EL (cell line): ENCODE measurements at places on chromosomes 4 and X.
A peak's percentile ranks its signal among the peaks of the same experiment; 100 is the strongest.

GRCh38 chr4:83516042-83516772 is 19.7 kb upstream of the GPAT3 start:
- DNase-seq = peak; percentile 76

- peak; percentile 61 for DNase-seq
These were observed 16.9 kb upstream of the LRBA start for GRCh38 chr4:151031831-151032605.

DNA sequence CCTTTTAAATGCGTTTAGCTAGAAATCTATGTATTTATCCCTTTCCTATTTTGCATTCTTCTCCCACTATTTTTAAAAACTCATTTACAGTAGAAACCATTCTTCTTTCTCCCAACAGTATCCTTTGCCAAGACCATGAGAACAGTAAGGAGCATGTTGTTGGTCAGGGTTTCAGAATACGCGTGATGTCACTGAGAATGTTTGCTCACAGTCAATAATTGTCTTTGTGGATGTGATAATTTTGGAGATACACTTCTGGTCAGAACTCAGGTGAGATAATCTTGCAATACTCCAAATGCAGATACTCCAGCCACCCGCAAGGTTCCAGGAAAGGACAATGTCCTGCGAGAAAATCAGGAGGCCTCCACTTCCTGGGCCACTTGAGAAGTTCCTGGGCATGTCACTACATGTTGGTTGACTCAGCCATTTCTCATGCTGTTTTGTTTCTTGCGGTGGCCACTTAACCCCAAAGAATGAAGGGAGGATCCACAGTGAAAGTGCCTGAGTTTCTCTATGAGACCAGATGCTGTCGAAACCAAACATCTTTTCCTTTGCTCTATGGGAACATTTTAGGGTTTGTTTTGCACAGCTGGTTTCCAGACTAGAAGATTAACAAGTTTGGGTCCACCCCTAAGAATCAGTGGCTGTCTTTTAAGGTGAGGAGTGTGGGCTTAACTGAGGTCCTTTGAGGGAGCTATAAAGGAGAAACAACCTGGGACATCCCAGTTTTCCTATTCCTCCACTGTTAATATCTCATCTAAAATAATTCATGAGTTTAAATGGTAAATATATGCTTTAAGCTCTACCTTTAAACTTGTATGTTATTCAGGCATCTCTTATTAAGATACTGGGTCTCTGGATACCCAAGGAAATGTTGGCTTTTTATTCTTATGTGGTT is 116.0 kb downstream of the SOWAHB start:
- peak; percentile 97 for DNase-seq

- DNase-seq = no peak
These were observed 201.6 kb downstream of the DCTD start for GRCh38 chr4:182715548-182715947.

DNA sequence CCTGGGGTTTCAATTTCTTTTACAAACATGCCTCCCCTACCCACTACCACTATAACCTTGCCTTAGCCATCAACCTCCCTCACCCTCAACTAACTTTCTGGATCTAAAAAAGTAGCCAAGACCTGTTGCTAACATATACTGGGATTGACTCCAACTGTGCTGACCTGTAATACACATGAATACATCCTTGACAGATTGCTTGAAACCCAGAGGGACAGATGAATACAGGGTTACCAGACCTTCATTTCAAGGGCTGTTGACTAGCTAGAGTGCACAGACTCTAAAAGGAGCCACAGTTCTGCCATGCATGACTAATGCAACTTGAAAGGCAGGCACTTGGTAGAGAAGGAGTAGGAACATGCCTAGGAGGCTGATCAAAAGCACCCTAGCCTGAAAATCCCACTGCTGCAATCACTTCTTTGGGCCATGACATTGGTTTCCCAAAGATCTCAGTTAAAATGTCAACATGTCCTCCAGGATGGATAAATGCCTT is 121.0 kb downstream of the PCDH19 start:
- DNase-seq = no peak

DNA sequence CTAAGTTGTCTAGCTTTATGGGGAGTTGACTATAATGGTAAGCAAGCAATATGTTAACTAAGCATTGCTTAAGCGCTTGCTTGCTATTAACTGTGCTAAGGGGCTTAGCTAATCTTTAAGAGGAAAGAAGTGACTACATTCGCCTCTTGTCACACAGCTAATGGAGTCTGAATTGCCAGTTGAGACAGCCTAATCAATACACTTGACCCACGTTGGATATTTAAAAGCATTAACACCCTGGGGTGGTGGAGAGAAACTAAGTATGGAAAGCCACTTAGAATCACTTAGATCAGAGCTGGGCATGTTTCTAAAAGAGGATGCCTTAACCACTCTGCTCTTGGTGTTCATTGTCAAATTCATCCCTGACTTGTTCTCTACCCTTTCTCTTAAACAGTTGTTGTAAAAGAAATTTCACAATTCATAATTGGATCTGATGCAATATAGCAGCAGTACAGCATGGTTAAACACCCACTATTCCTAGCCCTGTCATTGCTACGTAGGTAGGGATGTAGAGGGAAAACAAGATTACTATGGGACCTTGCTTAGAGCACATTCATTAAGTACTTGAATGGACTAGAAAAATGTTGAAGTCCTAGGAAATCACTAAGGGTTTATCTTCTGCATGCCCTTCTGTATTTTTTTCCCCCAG is 3.5 kb downstream of the ZAR1 start:
- no peak for DNase-seq

- peak; percentile 86 for DNase-seq
These were observed 46.5 kb upstream of the RAB9B start for GRCh38 chrX:103878466-103879122.

DNA sequence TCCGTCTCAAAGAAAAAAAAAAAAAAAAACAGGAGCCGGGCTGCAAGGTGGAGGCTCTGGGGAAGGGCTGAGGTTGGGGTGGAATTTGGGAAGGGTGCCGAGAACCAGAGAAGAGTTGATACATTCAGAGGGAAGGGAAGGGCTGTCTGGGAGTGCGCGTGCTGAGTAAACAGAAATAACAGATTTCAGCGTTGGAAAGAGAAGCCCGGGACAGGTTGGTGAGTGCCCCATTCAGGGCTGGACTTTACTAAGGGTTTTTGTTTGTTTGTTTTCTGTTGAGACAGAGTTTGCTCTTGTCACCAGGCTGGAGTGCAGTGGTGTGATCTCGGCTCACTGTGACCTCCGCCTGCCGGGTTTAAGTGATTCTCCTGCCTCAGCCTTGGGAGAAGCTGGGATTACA is 1.7 kb upstream of the IL3RA start:
- no peak for DNase-seq

DNA sequence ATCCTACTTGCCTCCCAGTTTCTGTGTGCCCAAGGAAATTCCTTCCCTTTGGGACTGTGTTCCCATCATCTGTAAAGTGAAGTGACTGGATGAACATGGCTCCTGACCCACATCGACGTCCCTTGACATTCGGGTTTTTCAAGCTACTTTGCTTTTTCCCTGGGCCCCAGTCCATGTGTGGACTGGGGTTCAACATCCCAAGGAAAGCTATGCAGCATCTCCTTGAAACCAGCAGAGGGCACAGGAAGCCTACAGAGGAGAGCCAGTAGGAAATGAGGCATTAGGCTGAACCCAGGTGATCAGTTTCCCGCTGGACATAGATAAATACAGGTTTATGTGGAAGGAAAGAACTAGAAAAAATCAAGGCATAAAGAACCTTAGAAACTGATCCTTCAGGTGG is 145.1 kb upstream of the ARHGEF9 start:
- peak; percentile 47 for DNase-seq

DNA sequence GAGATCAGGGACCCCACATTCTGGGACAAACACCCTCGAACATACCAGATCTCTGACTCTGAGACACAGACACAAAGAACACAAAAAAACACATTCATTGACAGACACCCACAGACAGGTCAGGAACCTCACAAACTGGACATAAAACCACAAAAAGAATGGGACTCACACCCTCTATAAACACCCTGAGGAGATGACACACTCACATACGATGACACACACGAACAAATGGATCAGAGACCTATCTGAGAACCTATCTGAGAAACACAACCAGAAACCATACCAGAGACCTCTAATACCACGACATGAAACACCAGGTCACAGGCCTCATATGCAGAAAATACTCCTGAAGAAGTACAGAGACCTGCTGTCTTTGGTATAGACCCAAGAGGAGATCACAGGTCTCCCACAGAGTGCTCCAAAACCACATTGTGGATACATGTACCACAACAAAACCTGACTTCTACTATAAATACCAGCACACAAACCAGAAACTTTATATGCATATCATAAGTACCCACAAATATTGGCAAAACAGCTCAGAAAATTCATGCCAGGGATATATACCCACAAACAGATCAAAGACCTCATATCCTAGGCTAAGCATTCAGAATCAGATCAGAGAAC is 19.5 kb downstream of the SUV39H1 start:
- DNase-seq = peak; percentile 6

GRCh38 chr4:42609051-42609450 is 47.9 kb downstream of the ATP8A1 start:
- DNase-seq = no peak

GRCh38 chr4:3013839-3014350 is 50.5 kb downstream of the GRK4 start:
- DNase-seq = no peak

DNA sequence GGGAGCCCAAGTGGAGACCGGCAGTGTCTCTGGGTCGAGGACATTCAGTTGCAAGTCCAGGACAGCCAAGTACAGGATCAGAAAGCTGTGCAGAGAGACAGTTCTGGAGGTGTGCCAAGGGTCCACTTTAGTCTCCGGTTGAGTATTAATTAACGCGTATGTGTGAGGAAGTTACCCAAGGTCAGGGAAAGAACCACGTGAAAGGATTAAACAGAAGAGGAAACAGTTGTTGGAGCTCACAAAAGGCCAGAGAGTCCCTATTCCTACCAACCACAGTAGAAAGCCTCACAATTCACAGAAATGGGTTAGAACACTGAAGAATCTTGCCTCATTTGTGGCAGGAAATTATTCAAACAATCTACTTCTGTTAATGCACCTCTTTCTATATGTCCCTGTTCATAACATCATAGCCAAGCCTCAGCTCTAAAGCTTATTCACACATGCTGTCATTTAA is 17.9 kb upstream of the NSUN7 start:
- DNase-seq = no peak

- DNase-seq = no peak
These were observed 183.4 kb downstream of the PPP3CA start for GRCh38 chr4:101163936-101164335.

- no peak for DNase-seq
These were observed 497.2 kb downstream of the RAPGEF2 start for GRCh38 chr4:159600061-159600460.

DNA sequence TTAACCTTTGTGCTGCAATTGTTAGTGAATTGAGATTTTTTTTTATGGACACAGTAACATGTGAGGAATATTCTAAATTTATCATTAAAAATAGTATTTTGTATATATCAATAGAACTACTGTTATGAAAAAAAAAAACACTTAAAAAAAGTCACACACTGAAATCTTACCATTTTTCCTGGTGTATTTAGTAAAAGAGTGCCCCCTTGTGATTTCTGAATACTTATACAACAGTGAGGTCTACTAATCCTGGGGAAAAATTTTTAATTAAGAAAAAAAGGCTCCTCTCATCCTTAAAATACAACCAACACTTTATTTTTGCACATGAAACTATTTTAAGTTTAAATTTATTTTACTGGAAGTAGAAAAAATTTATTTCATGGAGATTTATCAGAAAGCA is 56.4 kb upstream of the SPOCK3 start:
- no peak for DNase-seq

DNA sequence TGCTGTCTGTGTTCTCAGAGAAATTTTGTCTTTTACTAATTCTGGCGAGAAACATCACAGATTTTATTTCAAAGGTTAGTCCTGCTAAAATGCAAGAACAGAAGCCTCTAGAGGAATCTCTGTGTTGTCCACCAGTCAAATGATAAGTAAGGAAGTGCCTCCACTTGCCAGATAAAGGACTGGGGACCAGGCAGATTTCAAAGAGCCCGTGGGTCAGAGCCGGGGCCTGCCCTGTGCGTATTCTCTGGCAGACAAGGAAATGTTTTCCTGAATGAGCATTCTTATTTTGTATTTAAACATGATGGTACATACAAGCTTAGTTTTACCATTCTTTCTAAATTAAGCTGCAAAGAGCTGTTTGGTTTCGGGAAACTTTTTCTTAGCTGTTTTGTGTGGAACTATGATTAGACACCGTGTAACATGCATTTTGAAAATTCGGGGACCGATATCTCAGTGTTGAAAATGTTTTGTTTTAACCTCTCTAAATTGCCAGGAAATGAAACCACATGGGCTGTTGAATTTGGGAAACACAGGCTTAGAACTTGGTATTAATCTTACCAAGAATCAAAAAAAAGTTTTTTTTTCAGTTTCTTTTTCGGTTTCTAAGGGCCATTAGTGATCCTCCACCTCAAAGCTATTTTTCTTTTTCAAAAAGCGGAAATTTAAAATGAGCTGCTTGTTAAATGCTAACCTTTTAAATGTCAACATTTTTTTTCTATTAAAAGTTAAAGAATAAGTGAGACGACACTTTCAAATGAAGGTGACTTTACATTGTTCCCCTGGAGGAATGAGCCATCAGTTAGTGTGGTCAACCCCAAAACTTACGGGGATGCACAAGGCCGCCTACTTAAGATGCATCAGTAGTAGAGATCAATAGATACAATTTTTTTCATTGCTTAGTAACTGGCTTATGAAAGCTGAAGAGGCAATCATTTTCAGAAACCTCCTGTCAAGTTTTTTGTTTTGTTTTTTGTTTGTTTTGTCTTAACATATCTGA is 89.6 kb upstream of the MTM1 start:
- no peak for DNase-seq

DNA sequence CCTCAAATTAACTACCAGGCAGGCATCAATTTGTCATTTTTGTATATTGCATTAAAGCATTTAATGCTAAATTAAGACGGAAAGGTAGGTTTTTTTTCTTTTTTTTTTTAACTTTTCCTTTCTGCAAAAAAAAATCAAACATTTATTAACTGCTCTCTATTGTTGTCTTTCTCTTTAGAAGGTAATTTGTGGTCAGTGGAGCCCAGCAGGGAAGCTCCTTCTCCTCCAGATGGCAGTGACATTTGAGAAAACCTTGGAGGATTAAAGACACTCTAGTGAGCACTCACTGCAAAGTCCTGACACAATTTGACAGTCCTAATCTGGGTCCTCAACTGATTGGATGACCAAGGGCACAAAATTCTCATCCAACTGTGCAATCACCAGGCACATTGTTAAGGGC is 102.4 kb downstream of the SLIT2 start:
- DNase-seq = no peak

DNA sequence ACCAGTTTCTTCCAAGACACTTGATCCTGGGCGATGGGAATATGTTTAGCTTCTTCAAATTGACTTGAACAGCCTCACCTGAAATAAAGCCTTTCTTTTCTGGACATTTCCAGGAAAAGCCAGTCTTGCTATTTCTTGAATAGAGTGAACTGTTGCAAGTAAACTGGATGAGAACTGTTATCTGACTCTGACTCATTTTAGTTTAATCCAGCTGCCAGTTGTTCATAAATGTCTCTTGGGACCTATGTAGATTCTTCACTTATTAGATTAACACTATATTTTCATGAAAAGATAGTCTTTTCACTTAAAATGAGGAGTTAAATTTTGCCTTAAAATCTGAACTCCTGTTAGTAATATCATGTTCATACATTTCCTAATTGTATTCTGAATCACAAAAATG is 615.4 kb upstream of the GALNT7 start:
- no peak for DNase-seq
